ENCODE measurements at places on chromosomes 4 and X.

GRCh38 chr4:180134091-180134866 is 2108.9 kb upstream of the TENM3 start:
- DNase-seq = peak; percentile 4

DNA sequence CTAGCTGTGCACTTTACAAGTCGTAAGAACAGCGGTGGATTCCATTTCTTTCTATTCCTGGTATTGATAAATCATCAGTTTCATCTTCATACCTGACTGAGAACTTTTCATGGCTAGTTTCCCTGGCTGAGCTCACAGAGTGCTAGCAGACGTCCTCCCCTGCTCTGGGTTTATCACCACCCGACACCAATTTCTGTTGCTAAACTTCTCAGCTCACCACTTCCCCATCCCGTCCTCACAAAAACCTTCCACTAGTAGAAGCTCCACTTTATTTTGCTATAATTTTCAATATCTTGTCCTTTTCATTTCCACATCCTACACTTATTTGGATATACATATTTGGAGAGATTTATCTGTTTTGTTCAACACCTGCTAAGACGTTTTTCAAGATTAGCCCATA is 869.4 kb upstream of the FRG1 start:
- no peak for DNase-seq

GRCh38 chr4:86386201-86386600 is 26.3 kb upstream of the MAPK10 start:
- no peak for DNase-seq

GRCh38 chrX:9326369-9326768 is 138.5 kb upstream of the TBL1X start:
- DNase-seq = no peak

DNA sequence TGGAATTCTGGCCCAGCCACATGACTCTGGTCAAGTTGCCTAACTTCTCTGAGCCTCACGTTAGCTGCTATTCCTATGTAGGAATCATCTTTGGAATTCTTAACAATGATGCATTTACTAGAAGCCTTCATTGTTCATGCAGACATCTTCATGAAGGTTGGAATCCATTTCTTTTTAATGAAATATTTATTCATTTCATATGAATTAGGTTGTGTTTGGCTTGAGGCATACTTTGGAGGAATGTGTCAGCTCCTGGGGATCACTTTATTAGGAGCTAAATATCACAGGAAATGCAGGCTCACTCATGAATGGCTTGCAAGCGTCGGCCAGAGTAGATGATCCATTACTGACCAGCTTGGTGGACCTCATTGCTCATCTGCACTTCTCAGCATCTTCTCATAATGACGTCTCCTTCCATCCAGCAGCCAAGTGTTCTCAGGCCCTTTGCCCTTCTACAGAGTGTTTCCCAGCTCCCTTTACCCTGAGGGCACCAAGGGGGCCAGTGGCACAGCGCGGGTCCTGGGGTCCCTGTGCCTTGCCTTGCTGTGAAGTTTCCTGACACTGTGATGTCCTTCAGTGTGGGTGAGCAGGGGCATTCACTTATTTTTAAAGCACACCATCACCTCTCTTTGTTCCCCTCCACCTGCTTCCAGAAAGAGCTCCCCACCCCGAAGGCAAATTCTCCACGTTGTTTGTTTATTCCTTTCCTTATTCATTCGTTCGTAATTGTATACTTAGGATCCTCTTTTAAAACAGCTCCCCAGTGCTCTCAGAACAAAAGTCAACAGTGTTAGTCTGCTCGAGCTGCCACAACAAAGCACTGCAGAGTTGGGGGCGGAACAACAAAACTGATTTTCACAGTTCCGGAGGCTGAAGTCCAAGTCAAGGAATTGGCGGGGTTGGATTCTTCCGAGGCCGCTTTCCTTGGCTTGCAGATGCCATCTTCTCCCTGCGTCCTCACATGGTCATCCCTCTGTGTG is 106.8 kb downstream of the STK32B start:
- DNase-seq = no peak

GRCh38 chrX:69196666-69197065 is 31.4 kb upstream of the PJA1 start:
- DNase-seq = no peak

GRCh38 chr4:111506706-111507105 is 638.5 kb upstream of the FAM241A start:
- DNase-seq = no peak

GRCh38 chr4:113445286-113445685 is 316.3 kb downstream of the CAMK2D start:
- peak; percentile 5 for DNase-seq

- no peak for DNase-seq
These were observed 980 bp downstream of the AP1S2 start for GRCh38 chrX:15853586-15854079.

- DNase-seq = no peak
These were observed 21.6 kb upstream of the VEGFD start for GRCh38 chrX:15405846-15406245.

- no peak for DNase-seq
These were observed 83.0 kb downstream of the MAGEB17 start for GRCh38 chrX:16250296-16250695.

DNA sequence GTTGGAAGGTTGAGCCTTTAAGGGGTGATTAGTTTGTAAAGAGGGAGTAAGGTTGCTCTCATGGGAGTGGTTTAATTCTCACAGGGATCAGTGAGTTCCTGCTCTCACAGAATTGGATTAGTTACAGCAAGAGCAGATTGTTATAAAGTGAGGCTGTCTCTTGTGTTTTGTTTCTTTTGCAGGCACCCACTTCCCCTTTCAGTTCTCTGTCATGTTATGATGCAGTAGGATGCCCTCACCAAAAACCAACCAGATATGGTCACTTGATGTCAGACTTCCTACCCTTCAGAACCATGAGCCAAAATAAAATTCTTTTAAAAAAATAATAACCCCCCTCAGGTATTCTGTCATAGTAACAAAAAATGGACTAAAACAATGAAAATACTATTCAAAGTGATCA is 19.9 kb upstream of the IGSF1 start:
- DNase-seq = no peak

GRCh38 chr4:133720001-133720400 is 481.6 kb downstream of the PABPC4L start:
- DNase-seq = no peak

GRCh38 chr4:83285055-83285407 is 433 bp upstream of the COQ2 start:
- DNase-seq = peak; percentile 76

GRCh38 chr4:99336553-99336952 is 15.4 kb upstream of the ADH1B start:
- DNase-seq = no peak

DNA sequence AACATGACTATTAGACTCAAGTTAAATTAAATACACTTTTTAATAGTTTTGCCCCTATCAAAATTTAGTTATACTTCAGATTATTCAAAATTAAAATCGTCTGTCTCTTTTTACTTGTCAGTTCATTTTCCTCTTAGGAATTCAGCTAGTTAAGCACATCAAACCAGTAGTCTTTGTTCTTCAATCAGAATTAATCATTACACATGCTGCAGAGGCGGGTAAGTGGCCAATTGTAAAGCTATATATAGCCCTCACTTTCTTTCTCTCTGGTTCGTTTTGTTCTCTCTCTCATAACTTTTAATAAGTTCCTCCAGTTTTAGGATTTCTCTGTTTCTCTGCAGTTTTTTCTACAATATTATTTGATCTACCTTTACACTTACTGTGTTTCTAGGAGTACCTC is 359.1 kb upstream of the PABPC4L start:
- no peak for DNase-seq

DNA sequence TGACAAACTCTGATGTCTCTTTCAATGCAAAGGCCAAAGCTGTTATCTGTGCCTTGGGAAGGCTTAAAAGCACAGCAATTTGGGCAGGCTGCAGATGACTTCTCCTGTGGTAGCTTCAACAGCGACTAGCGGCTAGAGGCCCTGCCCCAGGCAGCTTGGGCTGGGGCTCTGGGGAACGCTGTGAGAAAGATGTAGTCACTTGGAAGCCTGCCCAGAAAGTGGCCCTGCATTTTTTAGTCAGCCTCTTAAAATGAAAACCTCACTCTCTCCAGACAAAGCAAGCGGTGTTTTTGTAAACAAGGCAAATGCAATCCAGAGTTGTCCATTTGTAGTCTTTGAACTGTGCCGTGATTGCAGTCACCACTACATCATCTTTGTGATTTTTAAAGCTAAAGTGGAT is 27.5 kb downstream of the PCYT1B start:
- no peak for DNase-seq

DNA sequence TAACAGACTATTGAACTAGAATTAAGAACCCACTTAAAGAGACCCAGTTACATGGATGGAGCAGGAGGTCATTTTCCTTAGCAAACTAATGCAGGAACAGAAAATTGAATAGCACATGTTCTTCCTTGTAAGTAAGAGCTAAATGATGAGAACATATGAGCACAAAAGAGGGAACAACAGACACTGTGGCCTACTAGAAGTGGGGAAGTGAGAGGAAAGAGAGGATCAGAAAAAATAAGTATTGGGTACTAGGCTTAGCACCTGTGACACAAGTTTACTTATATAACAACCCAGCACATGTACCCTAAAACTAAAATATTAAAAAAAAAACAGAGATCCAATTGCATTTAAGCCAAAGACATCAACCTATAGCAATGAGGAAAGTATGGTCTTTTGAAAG is 26.2 kb downstream of the ARAP2 start:
- DNase-seq = no peak

DNA sequence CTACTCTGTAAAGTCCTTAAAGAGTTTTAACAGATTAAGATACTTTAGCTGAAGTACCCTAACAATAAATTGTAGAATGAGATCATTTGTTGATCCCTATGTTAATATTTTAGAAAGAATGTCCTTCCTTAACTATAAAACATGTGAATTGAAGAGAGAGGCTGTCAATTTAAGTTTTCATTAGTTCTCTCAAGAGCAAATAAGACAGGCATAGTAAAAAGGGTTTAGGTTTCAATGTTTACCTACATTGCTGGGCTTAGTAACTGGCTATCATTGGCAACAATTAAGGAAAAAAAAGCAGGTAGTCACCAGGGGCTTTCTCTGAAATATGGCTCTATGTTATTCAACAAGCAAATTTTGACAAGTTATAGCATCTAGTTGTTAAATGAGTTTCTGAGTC is 91.5 kb downstream of the ATRX start:
- no peak for DNase-seq

DNA sequence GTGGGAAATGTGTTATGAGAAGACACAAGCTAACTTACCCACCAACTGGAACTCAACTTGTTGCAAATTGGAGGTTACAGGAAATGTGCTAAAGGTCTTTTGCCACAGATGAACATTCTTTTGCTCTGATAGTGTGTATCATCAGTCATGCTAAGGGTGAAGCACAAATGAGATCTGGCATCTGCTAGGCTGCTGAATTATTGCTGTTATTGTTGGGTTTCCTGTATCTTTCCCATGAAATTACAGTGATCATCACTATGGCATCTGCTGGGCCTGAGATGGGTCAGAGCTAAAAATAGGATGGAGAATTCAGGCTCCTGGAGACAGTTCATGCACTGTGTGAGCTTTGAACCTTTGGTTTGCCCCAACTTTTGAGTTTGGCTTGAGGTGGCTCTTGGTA is 124.5 kb downstream of the NPNT start:
- no peak for DNase-seq

GRCh38 chr4:83043801-83044407 is 8.9 kb downstream of the COPS4 start:
- peak; percentile 42 for DNase-seq

GRCh38 chrX:41922431-41923151 is 763 bp downstream of the CASK start:
- no peak for DNase-seq

DNA sequence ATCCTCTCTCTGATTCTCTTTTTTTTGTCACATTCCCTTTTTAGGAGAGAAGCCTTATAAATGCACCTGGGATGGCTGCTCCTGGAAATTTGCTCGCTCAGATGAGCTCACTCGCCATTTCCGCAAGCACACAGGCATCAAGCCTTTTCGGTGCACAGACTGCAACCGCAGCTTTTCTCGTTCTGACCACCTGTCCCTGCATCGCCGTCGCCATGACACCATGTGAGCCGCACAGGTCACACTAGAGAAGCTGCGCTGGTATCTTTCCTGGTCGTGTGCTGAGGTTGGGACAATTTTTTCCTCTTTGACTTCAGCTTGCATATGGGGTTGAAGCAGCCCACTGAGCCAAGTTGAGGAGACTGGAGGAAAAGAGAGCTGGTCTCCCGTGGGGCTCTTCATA is 52.1 kb downstream of the KLF8 start:
- no peak for DNase-seq

DNA sequence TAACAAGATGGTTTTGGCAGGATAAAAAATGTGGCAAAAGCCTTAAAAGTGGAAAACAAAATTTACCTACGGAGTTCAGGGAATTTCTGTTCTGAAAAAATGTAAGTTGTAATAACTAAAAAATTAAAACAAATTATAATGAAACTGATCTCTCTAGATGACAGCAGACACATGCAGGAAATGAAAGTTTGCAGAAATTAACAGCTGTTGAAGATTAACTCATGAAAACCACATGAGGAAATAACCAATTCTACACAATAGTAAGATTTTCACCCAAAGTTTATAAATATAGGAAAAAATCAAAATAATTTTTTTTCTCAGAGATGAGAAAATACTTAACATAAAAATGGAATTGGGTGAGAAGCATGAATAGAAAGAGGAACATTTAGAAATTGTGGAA is 47.5 kb upstream of the UGT2B15 start:
- DNase-seq = no peak

GRCh38 chr4:67714955-67715354 is 14.0 kb upstream of the UBA6 start:
- DNase-seq = no peak

GRCh38 chr4:56128213-56128612 is 179.5 kb downstream of the CEP135 start:
- no peak for DNase-seq

- no peak for DNase-seq
These were observed 13.2 kb upstream of the S100P start for GRCh38 chr4:6680372-6681034.

- DNase-seq = no peak
These were observed 149.3 kb downstream of the PALLD start for GRCh38 chr4:168646001-168646768.

DNA sequence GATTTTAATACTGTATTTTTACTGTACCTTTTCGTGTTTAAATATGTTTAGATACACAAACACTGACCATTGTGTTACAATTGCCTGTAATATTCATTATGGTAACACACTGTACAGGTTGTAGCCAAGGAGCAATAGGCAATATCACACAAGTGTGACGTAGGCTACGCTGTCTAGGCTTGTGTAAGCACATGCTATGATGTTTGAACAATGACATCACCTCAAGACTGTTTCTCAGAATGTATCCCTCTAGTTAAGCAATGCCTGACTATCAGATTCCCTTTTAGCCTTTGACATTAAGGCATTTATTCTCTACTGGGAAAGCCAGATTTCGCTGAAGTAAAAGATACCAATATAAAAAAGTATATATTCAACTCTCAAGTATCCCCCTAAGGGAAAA is 66.2 kb downstream of the VCX3A start:
- no peak for DNase-seq

Measured in suppressor macrophage treated with lipopolysaccharide for 1 hour (primary cell).